ENCODE measurements at places on chromosomes 12 and 14.

- no peak for DNase-seq
Measured at GRCh38 chr12:108457734-108458361, 57.2 kb upstream of the FICD start.

GRCh38 chr14:29444805-29445204 lies 482.8 kb downstream of the PRKD1 start:
- no peak for DNase-seq

GRCh38 chr12:49465132-49465531 lies 73.7 kb upstream of the KCNH3 start:
- no peak for DNase-seq

- no peak for DNase-seq
Measured at GRCh38 chr12:27344246-27344645, 11.6 kb downstream of the BMAL2 start.

DNA sequence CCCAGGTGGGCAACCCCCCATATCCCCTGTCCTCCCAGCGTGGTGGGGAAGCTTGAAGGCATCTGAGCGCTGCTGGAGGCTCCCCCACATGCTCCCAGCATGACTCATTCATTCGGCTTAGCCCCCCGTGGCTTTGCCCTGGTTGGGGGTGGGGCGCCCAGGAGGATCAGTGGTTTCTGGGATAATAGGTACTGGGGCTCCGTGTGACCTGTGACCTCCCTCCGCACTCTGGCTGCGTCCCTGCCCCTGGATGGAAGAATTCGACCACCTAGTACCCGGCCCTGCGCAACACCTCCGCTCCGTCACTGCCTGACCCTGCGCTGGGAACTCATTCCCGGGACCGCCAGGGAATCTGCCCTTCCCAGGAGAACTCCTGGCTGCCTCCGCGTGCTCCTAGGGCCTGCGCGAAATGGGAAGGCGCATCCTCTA lies 120.1 kb downstream of the AACS start:
- no peak for DNase-seq

- no peak for DNase-seq
Measured at GRCh38 chr14:35474323-35474722, 59.6 kb upstream of the INSM2 start.
